CMK (cell line): ENCODE measurements at places on chromosomes 2 and 18.
A peak's percentile ranks its signal among the peaks of the same experiment; 100 is the strongest.

DNA sequence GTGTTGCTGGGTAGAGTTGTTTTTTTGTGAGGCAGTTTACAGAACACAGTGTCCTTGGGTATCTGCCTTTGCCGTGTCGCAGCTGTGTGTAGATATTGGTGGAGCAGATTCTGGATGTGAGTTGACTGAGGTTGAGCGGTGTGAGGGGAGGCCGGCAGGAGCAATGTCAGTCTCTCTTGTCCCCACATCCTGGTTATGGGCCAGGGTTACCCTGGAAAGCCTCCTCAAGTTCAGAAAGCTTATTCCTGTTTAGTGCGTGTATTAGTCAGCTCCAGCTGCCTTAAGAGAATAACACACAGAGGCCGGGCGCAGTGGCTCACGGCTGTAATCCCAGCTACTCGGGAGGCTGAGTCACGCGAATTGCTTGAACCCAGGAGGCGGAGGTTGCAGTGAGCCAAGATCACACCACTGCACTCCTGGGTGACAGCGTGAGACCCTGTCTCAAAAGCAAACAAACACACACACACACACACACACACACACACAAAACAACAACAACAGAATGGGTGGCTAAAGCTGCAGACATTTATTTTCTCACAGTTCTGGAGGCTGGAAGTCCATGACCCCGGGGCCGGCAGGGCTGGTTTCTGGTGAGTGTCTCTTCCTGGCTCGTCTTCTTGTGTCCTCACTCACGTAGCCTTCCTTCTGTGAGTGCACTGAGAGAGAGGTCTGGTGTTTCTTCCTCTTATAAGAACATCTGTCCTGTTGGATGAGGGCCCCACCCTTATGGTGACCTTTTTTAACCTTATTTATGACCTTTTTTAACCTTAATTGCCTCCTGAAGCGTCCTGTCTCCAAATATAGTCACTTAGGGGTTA is 5.1 kb downstream of the NCK2 start:
- no peak for DNase-seq

DNA sequence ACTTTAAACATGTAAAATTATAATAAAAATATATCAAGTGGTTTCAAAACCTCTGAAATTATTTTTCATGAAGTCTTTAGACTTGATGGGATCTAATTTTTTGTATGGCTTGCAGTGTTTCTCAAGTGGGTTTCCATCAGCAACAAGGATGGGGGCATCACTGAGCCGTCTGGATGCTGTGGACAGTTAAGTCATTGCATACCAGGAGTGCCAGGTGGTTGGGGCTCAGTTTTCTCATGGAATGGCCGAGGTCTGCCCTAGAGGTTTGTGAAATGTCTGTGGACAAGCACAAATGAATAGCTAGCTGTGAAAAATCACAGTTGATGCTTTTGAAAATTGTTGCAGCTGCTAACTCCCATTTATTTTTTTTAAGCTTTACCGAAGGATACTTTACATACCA is 1.7 kb downstream of the PRELID3A start:
- no peak for DNase-seq

GRCh38 chr2:189142893-189143759 is 36.4 kb downstream of the COL5A2 start:
- no peak for DNase-seq

- DNase-seq = no peak
These were observed 461.4 kb downstream of the RNF144A start for GRCh38 chr2:7378591-7378990.

DNA sequence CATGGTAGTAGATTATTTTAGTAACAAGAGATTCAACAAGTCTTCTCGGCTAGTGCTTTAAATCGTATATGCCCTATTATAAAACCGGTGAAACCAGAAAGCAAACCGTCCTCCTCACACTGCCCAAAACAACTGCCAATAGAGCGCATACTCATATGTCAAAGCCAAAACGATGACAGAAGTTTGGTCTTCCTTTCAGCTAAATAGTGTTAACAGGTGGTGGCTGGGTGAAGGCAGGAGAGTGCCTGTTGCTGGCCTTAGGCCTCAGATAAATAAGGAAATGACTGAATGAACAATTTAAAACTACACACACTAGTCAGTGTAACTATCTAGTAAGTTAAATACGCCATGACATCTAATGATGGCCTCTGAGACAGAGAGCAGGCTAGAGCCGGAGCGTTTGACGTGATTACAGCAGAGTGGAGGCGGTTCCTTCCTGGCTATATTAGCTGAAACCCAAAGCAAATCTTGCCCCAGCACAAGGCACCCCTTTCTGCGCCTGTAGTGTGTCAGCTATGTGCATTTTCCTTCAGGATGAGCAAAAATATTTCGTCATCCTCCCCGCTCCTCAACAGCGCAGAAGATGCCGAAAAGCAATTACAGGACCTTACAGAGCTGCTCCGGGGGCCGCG is 1.6 kb downstream of the LONRF2 start:
- no peak for DNase-seq

- DNase-seq = no peak
These were observed 185.2 kb downstream of the BARD1 start for GRCh38 chr2:214624166-214624760.

DNA sequence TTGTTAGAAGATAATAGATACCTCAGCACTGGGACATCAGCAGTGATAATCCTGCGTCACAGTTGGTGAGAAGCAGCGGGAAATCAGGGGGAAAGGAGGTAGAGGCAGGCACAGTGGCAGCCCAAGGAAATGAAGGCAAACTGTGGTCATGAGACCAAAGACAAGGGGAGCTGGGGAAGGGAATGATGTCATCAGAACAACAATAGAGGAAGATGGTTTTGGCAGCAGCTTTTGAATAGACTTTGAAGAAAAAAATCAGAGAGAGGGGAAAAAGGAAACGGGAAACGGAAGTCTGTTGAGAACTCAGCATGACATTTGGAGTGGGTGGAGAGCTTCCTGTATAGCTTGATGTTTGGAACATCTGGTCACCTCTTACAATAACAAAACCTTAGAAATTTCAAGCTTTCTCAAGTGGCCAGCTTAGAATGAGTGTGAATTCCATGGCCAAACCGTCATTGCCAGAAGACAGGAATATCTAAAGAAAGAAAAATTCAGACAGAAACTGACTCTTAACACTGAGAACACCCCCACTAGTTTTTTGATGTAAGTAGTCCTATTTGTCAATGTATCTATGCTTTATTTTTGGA is 18.4 kb upstream of the YES1 start:
- DNase-seq = peak; percentile 68

- DNase-seq = no peak
These were observed 586 bp downstream of the STK16 start for GRCh38 chr2:219245899-219246230.

- DNase-seq = no peak
These were observed 109.2 kb downstream of the NOL4 start for GRCh38 chr18:34115409-34116081.

GRCh38 chr18:2410688-2411087 is 160.6 kb downstream of the METTL4 start:
- DNase-seq = no peak

GRCh38 chr2:88692187-88692586 is 714 bp downstream of the RPIA start:
- DNase-seq = peak; percentile 26

DNA sequence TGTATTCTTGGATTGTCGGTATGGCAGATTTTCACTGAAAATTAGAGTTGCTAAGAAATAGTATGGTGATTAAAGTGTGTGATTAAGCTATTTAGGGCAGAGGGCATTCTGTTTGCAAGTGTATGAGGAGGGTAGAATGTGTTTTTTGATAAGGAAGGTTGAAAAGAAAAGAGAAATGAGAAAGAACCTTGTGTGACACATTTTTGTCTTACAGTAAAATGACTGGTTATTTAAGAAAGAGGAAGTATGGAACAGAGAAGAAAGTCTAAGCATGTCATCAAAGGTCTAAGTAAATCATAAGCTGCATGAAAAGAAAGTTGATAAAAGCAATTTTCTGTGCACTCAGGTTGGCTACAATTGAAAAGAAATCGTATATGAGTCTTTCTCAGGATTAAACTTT is 5.2 kb upstream of the RSAD2 start:
- no peak for DNase-seq

DNA sequence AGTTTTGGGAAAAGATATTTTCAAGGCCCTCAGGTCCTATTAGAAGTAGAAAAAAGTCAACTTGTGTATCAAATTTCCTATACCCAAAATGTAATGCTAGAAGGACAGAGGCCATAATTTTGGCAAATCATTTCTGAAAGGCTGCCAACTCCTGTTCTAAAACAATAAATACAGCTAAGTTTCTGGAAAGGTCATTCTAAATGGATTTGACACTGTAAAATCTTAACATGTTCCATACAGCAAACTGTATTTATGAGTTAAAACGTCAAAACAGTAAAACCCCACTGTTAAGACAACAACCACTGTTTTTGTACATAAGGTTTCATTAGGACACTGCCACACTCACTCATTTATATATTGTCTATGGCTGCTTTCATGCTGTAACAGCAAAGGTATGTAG is 9.7 kb downstream of the FAM98A start:
- DNase-seq = no peak

DNA sequence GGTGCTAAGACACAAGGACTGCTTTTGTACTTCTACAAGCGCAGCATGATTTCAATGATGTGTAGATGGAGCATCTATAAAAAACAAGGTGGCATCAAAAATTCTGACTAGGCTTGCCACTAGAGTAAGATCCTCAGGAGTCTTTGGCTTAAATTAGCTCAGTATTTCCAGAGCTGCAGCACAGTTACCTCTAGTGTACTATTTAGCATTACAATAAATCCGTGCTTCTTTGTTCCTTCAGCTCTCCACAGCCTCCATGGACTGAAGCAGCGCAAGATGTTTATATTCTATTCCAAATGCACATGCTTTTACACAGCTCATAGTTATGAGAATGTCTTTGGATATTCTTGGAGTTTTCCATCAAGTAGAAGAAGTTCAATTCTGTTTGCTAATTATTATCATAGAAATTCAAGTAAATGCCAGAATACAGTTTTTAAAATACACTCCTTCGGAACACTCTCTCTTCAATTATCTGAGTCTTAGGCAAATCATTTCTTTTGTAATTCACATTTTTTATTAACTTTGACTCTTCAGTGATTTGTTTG is 1133.0 kb upstream of the LRRTM1 start:
- no peak for DNase-seq

DNA sequence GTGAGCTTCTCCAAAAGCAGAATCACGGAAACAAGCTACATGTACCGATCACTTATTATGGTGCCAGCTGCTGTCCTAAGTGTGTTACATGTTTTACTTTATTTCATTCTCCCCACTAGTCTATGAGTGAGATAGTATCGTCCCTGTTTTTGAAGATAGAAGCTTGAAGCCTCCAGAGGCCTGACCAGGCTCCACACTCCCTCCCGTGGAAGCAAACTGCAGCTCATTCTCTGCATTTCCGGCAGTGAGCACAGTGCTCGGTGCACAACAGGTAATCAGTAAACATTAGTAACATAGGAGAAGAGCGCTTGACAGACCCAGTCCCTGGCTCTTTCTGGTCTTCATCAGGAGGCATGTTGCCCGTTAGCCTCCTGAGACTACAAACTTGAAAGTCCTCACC is 72.9 kb downstream of the ZBTB7C start:
- peak; percentile 7 for DNase-seq

DNA sequence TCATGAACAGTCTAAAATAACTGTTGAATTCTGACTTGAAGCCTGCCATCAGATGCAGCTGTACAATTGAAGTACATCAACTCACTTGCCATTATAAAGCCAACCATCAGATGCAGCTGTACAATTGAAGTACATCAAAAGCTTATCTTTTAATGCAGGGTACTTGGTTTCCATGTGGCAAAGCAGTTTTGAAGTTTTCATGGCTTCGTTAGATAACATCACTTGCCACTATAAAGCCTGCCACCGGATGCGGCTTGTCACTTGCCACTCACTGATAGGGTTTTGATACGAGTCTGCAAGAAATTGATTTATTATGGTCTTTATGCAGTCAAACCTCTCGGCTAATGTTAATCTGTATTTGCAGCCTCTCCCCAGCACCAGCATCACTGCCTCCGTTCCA is 1605.8 kb downstream of the SUCLG1 start:
- peak; percentile 92 for DNase-seq

DNA sequence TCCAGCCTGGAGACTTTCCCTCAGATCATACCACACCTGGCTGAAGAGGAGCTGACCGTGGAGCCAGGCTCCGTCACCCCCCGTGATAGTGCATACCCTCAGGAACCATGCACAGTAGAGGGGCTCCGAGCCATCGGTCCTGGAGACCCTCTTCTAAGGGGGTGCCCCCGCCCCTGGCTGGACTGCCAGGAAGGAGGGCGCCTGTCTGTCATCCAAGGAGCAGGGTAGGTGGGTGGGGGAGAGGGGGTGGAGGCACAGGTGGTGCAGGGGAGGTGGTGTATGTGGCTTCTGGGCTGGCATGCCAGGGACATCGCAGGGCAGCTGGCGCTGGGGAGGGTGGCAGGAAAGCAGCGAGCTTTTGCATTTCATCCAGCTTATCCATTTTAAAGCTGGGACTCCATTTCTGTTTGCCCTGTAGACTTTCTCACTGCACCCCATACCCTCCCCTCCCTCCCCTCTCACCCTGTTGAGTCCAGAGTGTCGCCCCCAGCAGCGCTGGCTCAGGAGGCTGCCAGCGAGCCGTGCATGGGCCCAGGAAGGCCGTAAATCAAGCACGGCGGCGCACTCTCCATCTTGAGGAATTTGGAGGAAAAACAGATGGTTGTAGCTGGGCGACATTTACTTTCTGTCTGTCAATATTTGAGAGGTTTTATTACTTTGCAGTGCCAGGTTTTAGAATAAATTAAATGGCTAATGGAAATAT is 56.2 kb upstream of the HS6ST1 start:
- DNase-seq = no peak

DNA sequence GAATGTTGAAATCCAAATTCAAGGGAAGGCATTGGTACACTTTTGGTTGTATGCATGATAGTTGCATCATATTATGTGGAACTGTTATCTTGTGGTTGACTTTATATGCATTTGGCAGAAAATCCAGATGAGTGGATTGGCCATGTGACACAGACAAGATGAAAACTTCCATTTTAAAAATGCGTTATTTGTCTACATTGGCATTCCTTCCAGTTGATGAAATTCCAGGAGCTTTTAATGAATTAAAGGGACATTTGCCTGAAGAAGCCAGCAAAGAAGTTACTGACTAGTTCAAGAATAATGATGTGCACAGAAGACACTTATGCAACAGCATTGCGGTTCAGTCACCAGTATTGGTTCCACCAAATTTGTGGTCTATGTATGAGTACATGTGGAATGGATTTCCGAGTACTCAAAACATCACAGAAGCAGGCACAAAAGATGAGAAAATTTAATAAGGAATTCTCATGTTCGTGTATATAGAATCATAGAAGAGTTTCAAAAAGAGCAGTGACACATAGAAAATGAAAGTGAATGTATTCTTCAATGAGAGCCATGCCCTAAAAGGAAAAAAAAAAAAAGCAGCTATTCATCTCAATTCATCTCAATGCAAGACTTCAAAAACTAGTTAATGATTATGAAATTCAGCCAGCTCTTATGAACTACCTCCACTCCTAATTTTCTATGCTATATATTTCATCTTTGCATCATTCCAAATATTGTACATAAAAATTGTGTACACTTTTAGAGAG is 232.1 kb downstream of the RBM43 start:
- no peak for DNase-seq
